SK-N-SH (cell line): ENCODE measurements at places on chromosomes 11 and 22. TPM values are rescaled to one million over a fixed set of nuclear protein-coding genes. Genes with fewer than 3 reads are reported as not detected.

Gene PLAAT5
- polyA plus RNA-seq, result not detected in 2 replicates

Gene ARSA
- 34.2 and 34.4 TPM in 2 replicates for polyA plus RNA-seq

Gene WBP2NL
- polyA plus RNA-seq, result 0.07 and 0.19 TPM in 2 replicates

Gene LARGE2
- polyA plus RNA-seq, result 1.4 and 2.4 TPM in 2 replicates

Gene PKNOX2
- polyA plus RNA-seq, result 0.02 TPM in 1 of 2 replicates, not detected in the other

Gene RIMBP3C
- 0.02 TPM in 1 of 2 replicates, not detected in the other for polyA plus RNA-seq

Gene RANBP1
- polyA plus RNA-seq, result 288 and 502 TPM in 2 replicates

Gene CELSR1
- polyA plus RNA-seq, result 1.8 and 5.0 TPM in 2 replicates

Gene HEPN1
- not detected in 2 replicates for polyA plus RNA-seq

Gene APOL2
- 8.3 and 9.4 TPM in 2 replicates for polyA plus RNA-seq
